Activated effector memory CD4-positive, alpha-beta T cell treated with Interleukin-2 at 50 U/mL for 16 hours (primary cell): ENCODE measurements at places on chromosomes 1 and 21.
A peak's percentile ranks its signal among the peaks of the same experiment; 100 is the strongest.

GRCh38 chr1:211378844-211379243 is 52.2 kb downstream of the TRAF5 start:
- no peak for DNase-seq

DNA sequence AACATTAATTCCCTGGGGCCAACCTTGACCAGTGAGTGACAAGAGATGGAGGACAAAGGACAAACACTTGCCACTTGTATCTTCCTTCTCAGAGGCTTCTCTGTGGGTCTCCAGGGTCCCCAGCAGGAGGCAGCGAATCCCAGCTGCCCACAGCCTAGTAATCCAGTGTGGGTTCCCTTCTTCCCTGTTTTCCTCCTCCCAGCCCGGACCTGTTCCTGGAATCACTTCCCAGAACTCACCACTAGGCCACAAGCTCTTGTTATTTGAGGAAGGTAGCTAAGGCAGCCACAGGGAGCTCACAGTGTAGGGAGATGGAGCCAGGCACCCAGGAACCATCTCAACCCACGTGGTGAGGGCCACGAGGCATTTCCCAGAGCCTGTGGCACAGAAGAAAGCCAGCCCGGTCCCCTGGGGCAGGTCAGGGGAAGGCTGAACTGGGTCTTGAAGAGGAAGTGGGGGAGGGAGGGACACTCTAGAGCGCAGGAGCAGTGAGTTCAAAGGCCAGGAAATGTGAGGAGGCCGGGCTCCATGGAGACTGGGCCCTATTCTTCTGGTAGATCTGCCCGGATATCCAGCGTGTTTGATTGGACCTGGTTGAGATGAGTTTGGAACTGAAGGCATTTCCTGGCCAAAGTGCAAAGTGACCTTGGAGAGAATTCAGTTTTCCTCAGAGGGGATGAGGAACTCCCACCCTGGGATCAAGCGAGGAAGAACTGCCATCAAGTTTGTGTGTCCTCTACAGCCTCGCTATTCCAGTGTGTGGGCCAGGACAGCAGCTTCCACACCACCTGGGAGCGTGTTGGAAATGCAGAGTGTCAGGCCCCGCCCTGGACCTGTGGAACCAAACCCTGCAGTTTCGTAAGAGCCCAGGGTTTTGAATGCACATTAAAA is 20.3 kb upstream of the C2CD2 start:
- no peak for DNase-seq

GRCh38 chr1:76770979-76771378 is 96.3 kb upstream of the ST6GALNAC5 start:
- no peak for DNase-seq

DNA sequence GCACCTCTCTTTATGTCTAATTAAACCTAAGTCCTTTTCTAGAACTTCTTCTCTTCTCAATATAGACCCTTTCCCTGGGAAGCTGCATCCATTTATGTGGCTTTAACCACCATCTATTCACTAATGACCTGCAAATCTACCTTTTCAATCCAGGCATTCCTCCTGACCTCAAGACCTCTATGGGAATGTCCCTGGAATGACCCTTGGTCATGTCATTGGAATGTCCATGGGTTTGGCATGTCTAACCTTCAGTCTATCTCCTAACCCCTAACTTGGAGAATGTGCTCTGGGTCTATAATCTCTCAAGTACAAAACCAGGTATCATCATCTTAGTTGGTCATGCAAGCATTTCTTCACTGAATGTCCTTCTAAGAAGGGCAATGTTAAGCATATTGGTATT is 196.1 kb downstream of the KCNH1 start:
- no peak for DNase-seq

DNA sequence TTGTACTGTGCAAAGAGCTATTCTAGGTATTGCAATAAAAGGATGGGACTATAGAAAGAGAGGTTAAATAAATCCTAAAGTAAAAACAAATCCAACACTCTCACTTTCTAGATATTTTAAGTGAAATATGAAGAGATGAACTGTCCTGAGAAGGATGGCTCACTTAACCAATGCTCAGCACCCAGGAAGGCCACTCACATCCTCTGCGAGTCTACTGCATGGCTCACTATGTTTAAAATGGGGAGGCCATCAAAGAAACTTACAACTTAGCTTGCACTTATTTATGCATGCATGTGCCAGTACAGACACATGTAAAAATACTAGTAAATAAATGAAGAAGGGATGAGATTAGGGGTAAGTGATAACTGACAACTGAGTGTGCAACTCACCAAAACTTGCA is 37.5 kb downstream of the PLPPR5 start:
- no peak for DNase-seq

GRCh38 chr1:168433238-168433637 is 110.6 kb downstream of the XCL2 start:
- no peak for DNase-seq

DNA sequence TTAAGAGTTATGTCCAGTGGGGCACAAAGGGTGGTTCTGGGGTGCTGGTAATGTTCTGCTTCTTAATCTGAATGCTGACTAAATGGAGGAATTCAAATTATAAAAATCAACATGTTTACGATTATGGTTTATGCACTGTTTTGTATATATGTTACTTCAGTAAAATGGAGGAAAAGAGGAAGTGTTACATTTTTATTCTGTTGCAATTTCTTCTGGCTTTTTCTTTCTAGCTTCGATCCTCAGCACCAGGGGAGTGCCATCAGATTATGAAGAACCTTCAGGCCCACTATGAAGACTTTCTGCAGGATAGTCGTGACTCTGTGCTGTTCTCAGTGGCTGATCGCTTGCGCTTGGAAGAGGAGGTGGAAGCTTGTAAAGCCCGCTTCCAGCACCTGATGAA is 105.5 kb downstream of the MACF1 start:
- no peak for DNase-seq

GRCh38 chr1:89761901-89762300 is 58.9 kb upstream of the LRRC8D start:
- no peak for DNase-seq

GRCh38 chr1:159823406-159823805 is 3.3 kb upstream of the SLAMF8 start:
- no peak for DNase-seq

DNA sequence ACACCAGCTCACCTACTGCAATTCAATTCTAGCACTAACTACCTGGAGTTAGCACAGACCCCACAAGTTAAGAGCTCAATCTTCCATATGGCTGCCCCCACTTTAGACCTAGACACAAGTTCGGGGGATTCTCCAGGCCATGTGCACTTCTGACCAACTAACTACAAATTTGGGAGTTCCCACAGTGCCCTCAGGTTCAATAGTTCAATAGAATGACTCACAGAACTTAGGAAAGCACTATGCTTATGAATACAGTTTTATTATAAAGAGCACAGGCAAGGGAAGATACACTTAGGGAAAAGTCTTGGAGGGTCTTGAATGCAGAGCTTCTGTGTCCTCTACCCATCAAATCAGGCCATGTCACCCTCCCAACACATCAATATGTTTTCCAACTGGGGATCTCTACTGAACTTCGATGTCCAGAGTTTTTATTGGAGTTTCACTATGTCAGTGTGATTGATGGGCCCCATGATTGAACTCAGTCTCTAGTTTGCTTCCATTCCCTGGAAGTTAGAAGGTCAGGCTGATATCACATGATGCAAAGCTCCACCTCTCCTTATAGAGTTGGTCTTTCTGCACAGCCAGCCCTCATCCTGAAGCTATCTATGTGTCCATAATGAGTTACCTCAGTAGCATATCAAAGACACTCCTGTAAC is 46.1 kb downstream of the RAVER2 start:
- DNase-seq: no peak

DNA sequence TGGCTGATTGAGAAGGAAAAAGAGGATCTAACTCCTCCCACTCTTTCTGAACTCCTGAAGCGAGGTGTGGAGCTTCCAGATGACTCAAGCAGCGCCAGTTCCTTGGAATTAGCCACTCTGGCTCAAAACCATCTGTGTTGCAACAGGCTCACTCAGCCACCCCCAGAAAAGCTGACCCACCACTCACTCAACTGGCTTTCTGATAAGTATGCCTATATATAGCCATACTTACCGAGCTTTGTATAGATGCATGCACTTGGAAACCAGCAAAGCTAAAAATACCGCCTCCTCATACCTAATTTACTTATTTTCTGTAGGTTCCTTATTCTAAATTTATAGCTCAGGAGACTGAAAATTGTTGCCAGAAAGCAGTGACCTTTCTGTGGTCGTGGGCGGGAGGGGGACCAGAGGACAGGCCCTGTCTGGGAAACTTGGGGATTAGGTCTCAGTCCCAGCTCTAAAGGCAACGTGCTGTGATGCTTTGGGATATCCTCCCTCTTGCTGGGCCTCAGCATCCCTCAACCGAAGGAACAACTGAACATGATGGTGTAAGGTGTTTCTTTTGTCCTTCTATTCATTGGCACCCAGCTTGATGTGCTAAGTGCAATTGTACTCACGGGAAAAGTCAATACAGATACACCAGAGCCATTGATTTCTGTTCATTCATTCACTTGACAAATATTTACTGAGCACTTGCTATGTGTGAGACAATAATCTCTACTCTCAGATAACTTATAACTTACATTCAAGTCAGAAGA is 65.7 kb downstream of the NENF start:
- DNase-seq: no peak

- DNase-seq: no peak
Measured at GRCh38 chr1:67777016-67777415, 56.3 kb downstream of the GNG12 start.

GRCh38 chr21:34100790-34101189 is 27.4 kb downstream of the MRPS6 start:
- no peak for DNase-seq

- DNase-seq: no peak
Measured at GRCh38 chr1:97170300-97170699, 448.7 kb downstream of the PTBP2 start.

GRCh38 chr1:217622042-217622441 is 8.8 kb downstream of the GPATCH2 start:
- no peak for DNase-seq

DNA sequence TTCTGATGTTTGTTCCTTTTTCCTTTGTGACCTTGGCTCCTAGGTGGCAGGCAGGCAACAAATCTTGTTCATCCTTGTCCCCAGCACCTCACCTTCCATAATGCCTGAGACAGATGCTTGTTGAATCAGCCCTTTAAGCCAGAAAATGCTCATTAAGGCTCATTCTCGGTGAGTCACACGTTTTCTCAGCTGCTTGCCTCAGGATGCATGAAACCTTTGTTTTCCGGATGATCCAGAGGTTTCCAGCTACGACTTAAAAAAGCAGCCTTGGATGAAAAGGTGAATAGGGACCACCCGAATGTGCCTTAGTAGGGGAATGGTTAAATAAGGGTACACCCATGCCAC is 4.6 kb upstream of the ATP13A2 start:
- DNase-seq: no peak

GRCh38 chr1:40032240-40032891 is 8.2 kb upstream of the CAP1 start:
- DNase-seq: peak; percentile 31

DNA sequence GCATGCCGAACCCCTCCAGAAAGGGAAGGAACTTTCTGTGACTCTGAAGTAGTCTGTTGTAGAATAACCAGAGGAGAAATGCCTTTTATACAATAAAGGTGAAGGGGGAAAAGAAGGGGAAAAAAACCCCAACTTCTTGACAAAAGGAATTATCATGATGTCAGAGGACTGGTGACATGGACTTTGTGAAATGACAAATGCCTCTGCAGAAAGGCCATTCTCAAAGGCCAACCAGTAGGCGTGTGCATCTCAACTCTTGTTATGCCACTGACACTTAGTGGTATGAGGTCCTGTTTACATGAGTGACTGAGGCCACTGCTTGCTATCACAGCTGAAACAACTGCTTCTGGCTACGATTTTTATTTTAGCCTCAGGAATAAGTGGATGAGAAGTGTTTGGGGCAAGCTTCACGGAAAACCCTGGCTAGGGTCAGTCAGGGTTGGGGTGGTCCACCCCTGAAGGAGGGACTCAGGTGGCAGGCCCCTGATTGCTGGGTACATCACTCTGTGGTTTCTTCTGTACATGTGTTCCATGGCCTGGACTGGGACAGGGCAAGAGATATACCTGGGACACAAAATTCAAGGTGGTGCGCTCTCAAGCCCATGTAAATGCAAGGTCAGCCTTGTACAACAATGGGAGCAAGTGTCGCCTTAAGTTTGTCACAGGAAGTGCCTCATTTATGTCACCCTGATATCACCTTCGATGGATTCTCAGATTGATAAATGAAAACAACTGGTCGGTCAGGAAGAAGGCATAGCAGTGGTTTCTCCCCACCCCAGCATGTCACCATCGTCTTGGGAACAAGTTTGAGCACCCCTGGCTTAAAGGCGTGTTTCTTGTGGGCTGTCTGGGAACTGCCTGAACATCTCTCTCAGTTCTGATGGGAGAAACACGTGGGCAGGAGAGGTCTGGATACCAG is 12.4 kb downstream of the RUNX1 start:
- no peak for DNase-seq

DNA sequence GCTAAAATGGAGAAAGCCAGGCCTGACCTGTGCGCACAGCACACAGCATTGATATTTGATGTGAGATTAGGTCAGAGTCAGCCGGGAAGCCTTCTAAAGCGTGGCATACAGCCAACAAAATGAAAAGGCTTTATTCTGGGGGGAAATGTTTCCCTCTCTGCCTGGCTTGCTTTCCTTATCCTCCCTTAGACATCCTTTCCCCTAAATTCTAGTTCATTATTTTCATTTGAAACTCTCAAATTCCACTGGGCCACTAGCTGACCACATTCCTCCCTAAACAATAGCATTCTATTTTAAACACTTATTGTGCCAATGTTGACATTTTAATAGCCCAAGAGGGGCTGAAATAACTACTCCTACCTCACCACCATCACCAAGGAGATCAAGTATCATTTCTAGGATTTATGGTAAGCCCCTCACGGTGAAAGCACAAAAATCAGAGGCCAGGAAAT is 49.4 kb downstream of the LEPR start:
- no peak for DNase-seq

GRCh38 chr1:117664314-117664713 is 58.5 kb downstream of the TENT5C start:
- no peak for DNase-seq

DNA sequence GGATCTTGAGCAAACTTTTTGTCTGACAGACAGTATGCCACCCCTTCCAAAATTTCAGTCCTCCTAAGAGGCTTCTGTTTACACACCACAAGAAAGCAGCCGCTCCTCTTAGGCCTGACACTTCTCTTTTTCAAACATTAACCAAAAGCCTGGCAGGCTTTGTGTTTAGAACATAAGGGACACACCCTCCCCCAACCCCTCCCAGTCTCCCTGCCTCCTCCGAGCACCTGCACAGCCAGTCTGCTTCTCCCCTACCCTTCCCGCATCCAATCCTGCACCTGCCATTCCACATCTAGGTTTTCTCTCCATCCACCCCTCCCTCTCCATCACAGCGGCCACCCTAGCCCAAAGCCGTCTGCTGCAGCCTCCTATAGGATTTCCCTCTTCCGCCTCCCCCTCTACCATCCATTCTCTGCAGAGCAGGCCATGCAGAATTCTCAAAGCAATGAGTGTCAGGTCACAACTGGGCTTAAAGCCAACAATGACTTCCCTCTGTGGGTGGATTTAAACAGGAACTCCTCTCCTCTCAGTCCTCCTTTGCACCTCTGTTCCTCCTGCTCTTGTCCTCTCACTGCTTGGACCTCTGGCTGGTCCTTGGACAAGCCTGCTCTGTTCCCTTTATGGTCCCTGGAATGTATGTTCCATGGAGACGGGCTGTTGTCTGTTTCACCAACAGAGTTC is 478.2 kb downstream of the NPHP4 start:
- no peak for DNase-seq

GRCh38 chr1:200183637-200184036 is 156.1 kb downstream of the NR5A2 start:
- DNase-seq: no peak
